Suppressor macrophage treated with lipopolysaccharide for 1 hour (primary cell): ENCODE measurements at places on chromosomes 16 and 17.

- no peak for DNase-seq
These were observed 1.9 kb upstream of the RPL26 start for GRCh38 chr17:8384801-8385378.

- no peak for DNase-seq
These were observed at the start of gene CEMP1 for GRCh38 chr16:2531371-2531695. CEMP1 (minus strand) TSS chr16:2531408; CDS start chr16:2531073, 335 bp downstream.

DNA sequence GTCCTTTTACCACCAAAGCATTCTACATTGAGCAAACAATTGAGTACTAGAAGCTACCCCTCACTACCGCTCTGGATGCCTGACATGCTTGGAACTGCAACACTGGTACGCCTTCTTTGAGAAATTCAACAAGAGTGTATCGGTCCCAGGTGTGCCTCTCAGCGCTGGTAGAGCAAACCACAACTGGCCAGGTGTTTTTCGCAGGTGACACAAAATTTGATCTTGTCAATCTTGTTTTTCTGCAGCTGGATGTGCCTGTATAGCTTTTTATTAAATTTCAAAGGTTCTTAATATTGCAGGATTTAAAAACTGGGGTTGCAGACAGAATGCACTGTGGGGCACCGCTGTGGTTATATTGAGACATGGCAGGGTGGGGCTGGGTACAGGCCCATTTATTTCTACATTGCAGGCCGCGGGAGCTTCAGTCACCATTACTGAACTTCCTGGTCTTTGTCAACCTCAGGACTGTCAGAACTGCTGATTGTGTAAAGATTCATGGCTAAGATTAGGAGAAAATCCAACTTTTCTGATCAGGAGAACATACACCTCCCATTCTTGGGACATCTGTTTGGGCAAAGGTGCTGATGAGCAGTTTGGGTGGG is 4.5 kb upstream of the SNX20 start:
- peak; percentile 58 for DNase-seq

DNA sequence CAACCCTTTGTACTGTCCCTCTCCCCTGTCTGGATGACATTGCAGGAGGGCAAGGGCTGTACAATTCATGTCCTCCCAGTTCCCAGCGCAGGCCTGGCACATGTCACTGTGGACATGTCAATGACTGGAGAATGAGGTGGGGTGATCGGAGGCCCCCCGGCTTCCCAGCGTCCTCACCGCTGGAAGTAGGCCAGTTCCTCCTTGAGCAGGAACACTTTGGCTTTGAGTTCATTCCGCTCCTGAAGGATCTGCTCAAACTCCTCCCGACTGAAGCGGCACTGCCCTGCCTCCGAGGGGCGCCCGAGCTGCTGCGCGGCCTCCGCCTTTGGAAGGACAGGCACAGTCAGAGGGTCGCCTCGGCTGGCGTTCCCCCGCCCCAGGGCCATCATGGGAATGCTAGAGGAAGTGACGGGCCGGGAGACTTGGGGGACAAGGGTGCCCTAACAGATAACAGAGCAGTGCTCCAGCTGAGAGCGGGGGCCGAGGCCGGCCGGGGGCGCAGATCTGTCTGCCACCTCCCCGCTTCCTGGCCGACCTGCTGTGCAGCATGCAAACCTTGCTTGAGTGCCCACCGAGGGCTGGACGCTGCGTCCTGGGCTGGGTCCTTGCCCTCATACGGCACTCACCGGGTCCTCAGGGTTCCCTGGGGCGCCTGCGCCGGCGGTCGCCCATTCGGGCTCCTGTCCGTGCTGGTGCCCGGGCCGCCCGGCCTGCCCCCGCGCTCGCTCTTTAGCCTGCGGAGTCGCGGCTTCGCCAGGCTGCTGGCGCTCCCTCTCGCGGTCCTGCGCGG is 1.3 kb downstream of the RILP start:
- DNase-seq, result no peak

GRCh38 chr17:81471818-81472456 is 40.7 kb downstream of the ACTG1 start:
- no peak for DNase-seq
